ENCODE measurements at places on chromosomes 11 and 22. TPM values are rescaled to one million over a fixed set of nuclear protein-coding genes. Genes with fewer than 3 reads are reported as not detected.

DNA sequence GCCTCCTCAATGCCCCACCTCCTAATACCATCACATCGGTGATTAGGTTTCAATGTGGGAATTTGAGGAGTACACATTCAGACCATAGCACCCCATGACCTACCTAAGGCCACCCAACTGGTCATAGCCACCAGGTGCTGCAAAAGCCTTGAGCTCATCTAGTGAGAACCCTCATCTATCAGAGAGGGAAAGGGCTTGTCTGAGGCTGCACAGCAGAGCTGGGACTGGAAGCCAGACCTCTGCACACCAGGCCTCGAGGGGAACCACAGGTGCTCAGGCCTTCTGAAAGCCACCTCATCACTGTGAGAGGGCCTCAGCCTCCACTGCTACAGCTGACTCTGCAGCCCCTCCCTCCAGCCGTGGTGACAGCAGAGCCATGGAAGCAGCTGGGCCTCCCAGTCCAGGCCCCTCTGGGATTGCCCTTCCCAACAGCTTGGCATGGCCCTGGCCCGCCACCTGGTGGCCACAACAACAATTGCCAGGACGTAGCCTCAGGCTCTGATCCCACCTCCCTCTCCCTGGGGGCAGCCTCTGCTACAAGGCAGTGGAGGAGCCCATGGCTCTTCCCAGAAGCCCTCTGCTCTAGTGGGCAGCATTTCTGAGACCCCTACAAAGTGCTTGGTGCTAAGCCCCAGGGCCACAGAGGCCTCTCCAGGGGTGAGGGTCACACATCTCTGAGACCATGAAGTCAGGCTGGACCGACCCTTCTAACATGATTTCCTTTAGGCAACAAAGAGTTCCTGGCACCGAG lies 41.0 kb upstream of the PRDM11 start:
- peak; percentile 86 for DNase-seq

GRCh38 chr11:216081-216974 lies 8.8 kb downstream of the RIC8A start:
- DNase-seq: no peak

DNA sequence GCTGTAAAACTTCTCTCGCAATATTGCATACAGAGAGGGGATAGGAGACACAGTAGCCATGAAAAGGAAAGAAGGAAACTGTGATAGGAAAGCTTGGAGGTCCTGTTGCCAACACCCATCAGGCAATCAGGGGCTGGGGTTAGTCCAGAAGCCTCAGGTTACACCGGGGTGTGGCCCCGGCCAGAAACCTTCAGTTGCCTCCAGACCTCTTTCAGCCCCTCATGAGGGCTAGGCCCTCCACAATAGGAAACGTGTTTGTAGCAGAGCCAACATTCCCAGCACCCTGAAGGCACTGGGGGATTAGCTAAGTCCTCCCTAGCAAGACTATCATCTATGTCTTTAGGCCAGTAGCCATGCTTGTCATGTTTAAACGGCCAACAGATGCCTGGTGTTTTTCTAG lies 1048.0 kb upstream of the CNTN5 start:
- no peak for DNase-seq

DNA sequence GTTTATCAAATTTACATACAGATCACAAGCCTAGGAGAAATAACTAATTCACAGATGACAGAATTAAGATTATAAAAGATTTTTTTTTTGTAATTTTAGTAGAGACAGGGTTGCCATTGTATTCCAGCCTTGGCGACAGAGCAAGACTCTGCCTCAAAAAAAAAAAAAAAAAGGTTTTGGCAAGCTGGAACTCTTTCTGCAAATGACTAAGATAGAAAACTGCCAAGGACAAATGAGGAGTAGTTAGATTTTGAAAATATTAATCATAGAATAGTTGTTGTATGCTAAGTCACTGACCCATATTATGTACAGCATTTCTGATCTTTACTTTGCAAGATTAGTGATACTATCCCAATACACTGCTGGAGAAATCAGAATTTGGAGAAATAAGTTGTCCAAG lies 99.2 kb downstream of the C11orf65 start:
- DNase-seq: no peak

- no peak for DNase-seq
These were observed 16.1 kb upstream of the RPS3 start for GRCh38 chr11:75383246-75383645.

The JHY gene
- 4.8 TPM for total RNA-seq

- no peak for DNase-seq
These were observed 11.0 kb downstream of the MS4A6E start for GRCh38 chr11:60338053-60338452.

DNA sequence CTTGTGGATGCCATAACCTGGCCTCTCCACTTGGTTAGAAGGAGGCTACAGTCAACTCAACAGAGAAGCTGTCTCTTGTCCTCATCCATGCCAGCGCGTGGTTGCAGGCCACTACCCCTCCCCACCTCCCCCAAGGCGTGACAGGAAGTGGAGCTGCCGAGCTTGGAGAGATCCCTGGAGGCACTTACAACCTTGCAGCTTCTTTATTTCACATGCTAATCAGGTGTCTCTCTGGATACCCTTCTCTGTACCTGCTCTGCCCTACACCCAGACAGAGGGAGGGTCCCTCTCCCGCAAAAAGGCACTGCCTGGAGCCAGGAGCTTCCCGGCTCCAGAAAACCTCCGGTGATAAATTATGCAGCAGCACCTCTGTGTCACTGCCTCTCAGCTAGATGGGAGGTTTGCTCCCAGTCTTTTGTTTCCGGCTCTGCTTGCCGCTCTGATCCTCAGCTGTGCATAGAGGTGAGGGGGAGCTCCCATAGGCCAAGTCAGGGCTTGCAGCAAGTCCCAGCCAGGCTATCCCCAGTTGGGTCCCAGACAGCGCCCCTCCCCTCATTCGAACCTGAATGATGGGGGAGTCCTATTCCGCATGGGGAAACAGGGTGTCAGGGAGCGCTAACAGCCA lies 5.7 kb downstream of the LRP4 start:
- DNase-seq: peak; percentile 67

DNA sequence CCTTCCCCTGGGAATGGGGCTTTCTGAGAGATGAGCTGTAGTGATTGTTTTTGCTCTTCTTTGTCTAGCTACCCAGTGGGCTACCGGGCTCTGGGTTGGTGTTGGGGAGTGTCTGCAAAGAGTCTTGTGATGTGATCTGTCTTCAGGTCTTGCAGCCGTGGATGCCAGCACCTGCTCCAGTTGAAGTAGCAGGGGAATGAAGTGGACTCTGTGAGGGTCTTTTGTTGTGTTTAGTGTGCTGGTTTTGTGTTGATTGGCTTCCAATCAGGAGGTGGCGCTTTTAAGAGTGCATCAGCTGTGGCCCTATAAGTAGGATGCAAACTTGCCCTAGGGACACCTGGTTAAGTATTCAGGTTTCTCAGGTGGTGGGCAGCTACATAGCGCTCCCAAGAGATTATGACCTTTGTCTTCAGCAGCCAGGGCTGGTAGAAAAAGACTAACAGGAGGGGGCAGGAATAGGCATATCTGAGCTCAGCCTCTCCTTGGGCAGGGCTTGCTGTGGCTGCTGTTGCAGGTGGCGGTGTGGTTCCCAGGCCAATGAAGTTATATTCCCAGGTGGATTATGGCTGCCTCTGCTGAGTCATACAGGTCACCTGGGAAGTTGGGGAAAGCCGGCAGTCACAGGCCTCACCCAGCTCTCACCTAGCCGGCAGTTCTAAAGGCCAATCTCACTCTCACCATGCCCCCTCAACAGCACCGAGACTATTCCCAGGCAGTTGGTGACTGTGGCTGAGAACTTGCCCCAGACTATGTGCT lies 315.7 kb upstream of the C11orf87 start:
- no peak for DNase-seq

DNA sequence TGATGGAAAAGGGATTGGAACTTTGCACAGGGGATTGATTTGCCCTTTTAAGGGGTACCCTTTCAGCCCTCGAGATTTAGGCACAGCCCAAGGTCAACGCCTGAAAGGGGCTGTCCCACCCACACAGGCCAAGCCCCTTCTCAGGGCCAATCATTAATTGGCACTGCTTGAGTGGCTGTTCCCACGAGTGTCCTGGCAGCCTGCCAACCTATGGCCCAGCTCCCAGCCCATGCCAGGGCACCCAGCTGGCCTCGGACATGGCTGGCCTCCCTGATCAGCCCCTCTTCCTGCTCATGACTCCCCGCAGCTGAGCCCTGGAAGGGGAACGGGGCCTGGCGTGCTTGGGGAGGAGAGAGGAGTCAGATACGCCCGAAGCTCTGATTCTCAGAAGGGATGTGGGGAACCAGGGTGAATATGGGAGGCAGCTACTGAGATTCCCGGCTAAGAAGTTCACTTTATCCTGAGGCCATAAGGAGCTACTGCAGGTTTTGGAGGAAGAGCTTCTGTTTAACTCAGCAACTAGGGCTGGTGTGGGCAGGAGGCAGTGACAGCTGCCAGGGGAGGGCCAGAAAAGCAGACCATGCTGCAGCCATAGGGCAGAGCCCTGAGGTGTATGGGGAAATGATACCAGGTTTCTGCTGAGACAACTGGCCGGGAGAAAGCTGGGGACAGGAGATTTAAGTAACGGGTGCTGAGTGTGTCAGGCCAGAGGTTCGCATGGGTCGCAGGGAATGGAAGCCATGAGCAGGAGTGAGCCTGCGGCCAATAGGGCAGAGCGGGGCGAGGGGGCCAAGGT lies 30.0 kb downstream of the WNT7B start:
- no peak for DNase-seq

DNA sequence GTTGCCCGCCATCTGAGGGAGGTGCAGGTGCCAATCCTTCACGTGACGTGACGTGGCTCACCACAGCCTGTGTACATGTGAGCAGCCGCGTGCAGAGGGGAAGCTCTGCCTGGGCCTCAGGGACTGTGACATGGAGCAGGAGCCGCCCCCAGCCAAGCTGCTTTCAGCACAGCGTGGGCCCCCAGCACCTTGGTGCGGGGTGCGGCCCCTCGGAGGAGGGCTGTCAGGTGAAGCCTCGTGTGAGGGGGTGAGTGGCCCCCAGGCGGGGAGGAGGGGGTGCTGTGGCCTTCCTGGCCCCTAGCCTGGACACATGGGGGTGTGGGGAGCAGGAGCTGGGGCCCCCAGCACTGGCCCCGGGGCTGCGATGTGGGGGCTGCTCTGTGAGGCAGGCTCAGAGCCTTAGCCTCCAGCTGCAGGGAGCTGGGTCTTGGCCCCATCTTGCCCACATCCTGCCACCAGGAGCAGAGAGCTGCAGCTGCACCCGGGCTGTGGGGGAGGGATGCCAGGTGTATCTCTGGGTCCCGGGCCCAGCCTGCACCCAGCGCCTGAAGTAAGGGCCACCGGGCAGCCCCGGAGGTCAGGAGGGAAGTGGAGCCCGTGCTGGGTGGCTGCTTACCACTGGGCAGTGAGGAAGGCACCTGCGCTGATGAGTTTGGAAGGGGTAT lies at the start of gene ADORA2A:
Gene ADORA2A (plus strand): TSS at position 100 of the 665 bp plus-strand sequence. CDS start 5,806 bp downstream, outside the sequence.
- DNase-seq: peak; percentile 71

DNA sequence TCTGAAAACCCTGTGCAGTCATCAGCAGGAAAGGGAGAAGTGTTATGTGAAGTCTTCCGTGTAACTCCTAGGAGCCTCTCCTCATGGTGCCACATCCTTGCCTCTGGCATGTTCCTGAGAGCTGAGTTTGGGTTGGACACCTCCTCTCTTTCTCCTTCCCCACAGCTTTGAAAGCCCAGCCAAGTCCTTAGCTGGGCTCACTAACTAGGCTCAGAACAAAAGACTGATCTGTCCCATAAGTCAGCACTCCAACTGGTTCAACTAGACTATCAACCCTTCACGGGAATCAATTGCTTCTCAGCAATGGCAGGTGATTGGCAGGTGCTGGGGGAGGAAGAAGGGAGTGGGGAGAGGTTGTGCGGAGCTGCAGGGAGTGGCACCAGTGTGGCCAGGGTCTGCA lies 509.9 kb upstream of the B3GAT1 start:
- DNase-seq: no peak

DNA sequence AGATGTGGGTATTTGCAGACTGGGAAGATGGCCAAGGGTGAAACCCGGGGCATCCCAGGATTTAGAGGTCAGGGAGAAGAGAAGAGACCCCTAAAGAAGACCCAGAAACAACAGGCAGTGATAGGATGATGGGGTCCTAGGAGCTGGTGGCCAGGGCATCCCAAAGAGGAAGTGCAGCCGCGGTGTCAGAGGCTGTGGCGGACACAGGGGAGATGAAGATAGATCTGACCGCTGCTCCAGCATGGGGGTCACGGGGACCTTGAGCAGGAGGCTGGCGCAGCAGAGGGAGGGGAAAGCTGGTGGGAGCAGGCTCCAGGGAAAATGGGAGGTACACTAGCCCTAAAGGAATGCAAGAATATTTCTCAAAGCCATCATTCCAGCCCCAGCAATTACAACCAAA lies 47.3 kb downstream of the CTTN start:
- DNase-seq: no peak

DNA sequence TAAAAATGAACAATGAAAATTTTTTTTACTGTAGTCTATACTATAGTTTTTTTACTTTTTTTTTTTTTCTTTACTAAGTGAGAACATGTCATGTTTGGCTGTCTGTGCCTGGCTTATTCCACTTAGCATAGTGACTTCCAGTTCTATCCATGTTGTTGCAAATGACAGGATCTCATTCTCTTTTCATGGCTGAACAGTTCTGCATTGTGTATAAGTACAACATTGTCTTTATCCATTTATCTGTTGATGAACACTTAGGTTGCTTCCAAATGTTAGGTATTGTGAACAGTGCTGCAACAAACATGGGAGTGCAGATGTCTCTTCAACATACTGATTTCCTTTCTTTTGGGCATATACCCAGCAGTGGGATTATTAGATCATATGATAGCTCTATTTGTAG lies 88.1 kb upstream of the CCDC90B start:
- no peak for DNase-seq

GRCh38 chr11:71448257-71449171 lies at the start of gene DHCR7:
DHCR7 (minus strand) TSS chr11:71448393; CDS start chr11:71444952, 3,441 bp downstream.
- DNase-seq: peak; percentile 99

GRCh38 chr11:2177076-2177475 lies 5.5 kb upstream of the TH start:
- no peak for DNase-seq

DNA sequence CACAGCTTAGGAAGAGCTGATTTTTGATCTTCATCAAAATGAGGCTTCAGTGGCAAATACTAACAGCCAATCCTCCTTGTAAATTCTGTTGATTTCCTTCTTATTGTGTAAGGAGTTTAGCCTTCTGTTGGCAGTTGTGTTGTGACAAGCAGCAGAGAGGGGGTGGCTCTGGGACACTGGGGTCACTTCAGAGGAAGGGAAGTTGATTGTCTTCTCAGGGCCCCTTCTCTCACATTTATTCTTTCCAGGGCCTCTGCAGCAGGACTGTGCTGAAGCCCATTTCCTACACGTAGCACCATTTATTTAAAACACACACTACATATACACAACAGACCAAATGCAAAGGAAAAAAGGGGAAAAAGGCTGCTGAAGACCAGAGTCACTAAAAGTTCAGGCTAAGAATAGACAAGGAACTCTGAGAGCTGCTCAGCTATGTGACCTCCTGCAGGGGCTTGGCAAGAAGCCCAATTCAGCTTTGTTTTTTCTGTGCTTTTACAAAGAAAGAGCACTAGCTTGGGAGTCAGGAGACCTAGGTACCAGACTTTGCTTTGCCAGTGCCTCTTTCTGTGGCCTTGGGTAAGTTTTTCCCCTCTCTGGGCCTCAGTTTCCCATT lies 28.3 kb upstream of the UPB1 start:
- no peak for DNase-seq

- DNase-seq: no peak
These were observed 38.8 kb upstream of the UBASH3B start for GRCh38 chr11:122616718-122617117.

- no peak for DNase-seq
These were observed 74.9 kb upstream of the KCNA4 start for GRCh38 chr11:30091737-30092136.

The RAG1 gene
- total RNA-seq: 0.88 TPM

Data from right cardiac atrium (tissue), 5 donors.